Inflammatory macrophage treated with lipopolysaccharide for 4 hours (primary cell): ENCODE measurements at places on chromosomes 13 and 19.

GRCh38 chr19:17268754-17269153 lies 1.5 kb downstream of the BABAM1 start:
- DNase-seq, result no peak

DNA sequence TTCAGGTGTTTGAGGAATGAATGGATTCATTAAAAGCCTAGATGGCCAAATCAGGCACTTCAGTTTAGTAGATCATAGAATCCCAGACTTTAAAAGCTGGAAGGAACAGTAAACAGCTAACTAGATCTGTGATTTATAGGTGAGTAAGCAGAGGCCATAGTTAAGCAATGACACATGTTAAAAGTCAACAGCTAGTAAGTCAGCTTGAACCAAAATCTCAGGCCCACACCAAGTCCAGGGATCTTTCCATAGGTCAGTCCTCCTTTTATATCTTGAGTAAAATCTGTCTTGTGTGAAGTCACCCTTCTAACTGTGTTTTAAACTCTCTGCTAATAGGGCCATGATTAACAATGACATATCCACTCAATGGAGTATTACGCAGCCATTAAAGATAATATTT lies 275.5 kb upstream of the SOX21 start:
- no peak for DNase-seq

DNA sequence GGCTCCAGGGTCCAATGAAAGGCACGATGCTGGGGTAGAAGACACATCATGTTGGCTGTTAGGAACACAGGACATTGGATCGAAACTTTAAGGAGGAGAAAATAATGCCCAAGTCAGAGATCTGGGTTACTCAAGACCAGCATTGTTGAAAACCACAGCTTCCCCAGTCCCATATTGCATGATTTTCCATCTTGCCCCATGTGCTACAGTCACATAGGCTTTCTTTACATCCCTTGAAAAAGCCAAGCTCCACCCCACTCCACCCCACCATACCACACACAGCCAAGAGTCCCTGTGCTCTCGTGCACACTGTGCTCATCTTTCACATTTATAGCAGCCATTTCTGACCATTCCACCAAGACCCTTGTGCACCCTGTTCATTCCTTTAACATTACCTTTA lies 636.2 kb downstream of the DIAPH3 start:
- DNase-seq, result peak; percentile 72

- DNase-seq, result no peak
These were observed 118.6 kb upstream of the ZNF536 start for GRCh38 chr19:30253581-30253996.

- no peak for DNase-seq
These were observed 296.3 kb downstream of the NALCN start for GRCh38 chr13:101120007-101120406.
